Right hindlimb (tissue), 1 donor: ENCODE measurements at places on chromosomes 11 and 22.

- no peak for DNase-seq
These were observed 51.1 kb downstream of the TIMP3 start for GRCh38 chr22:32852395-32853251.

- peak; percentile 7 for DNase-seq
These were observed 734 bp downstream of the ACR start for GRCh38 chr22:50738649-50739227.

DNA sequence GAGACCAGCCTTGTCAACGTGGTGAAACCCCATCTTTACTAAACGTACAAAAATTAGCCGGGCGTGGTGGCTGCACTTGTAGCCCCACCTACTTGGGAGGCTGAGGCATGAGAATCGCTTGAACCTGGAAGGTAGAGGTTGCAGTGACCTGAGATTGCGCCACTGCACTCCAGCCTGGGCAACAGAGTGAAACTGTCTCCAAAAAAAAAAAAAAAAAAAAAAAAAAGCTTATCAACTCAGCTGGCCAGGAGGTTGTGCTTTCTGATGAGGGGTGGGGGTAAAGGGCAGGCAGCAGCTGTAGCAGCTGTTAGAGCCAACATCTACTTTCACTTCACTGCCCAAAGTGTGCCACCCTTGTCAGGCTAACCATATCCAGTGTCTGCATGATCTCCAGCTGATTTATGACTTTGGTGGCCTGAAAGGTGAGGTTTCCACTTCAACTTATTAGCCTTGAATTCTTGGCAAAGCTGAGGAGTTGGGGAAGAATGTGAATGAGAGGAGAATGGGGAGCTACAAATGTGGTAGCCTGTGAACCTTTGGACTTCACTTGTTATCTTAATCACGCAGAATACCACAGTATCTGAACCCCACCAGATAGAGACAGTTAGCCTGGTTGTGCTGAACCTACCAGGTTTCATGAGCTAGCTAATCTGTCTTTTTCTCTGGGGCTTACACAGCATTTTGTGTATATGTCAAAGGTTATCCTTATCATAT lies 19.6 kb downstream of the RNF121 start:
- no peak for DNase-seq

- peak; percentile 80 for DNase-seq
These were observed 4.9 kb downstream of the ADORA2A start for GRCh38 chr22:24432059-24432853.

- DNase-seq: no peak
These were observed 4.2 kb downstream of the MYRF start for GRCh38 chr11:61756452-61757212.

- DNase-seq: no peak
These were observed 10.0 kb downstream of the SLCO2B1 start for GRCh38 chr11:75160880-75161279.

DNA sequence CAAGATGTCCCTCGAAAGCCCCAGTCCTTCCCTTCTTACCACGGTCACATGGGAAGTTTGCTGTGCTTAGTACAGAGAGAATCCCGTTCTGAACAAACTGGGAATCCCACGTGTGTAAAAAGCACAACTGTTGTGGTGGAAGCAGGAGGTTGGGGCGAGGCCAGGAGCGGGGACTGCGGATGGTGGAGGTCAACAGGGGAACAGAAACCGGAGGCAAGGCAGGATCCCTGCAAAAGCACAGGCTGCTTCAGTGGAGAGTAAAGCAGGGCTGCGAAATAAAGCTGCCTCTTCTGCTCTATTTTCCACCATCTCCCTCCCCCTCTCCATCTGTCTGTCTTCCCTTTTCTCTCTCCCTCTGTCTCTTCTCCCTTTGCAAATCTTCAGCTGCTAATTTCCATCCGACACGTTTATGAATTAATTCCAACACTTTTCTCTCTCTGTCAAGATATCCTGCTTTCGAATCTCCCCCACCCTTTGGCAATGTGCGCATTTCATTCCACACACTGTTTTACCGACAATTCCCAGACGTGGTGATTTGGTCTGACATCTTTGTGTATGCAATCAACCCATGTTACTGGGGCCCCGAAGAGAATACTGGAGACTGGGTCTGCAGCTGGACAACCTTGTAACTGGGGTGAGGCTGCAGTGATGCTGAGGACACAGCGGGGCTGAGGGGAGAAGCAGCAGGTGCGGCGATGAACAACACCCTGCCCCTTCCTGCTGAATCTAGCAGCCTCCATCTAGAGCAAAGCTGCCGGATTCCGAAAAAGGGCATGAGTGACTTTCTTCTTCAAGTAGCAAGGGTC lies 571.8 kb downstream of the OPCML start:
- no peak for DNase-seq

- no peak for DNase-seq
These were observed 474.2 kb upstream of the KIRREL3 start for GRCh38 chr11:127474766-127475165.

DNA sequence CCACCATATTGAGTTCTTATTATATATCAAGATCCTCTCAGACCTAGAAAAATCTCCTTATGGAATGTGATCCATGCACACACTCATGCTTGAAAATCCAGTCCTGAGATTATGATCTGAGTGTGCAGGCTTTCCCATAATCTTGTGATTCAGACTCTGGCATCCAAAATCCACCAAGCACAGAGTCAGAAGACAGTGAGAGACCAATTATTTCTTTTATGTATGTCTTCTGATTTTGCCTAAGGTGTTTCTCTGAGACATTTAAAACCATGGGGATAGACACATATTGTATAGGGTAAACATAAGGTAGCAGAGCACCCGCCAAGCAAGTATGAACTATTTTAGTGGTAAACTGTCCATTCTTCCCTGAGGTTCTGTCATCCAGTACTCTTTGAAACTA lies 52.0 kb upstream of the MMP13 start:
- no peak for DNase-seq

GRCh38 chr11:69131121-69131566 lies 24.6 kb upstream of the SMIM38 start:
- DNase-seq: no peak

GRCh38 chr11:40292721-40293508 lies 1166.5 kb downstream of the LRRC4C start:
- DNase-seq: peak; percentile 65

DNA sequence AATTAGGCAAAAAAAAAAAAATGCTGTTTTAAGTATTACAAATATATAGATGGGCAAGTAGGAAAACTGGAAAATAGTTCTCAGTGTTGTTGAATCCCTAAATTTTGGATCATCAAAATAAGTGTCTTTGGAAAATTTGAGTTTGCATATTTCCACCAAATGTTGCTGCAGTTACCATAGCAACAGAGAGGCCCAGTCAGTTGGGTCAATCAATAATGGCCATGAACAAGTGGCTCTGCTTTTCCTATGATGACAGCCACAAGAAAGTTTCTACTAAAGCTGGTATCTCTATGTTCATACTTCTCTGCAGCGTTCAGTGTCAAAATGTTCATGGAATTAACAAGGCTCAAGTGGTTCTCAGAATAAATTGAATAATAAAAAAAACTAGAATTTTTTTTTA lies 79.1 kb downstream of the SERGEF start:
- no peak for DNase-seq

DNA sequence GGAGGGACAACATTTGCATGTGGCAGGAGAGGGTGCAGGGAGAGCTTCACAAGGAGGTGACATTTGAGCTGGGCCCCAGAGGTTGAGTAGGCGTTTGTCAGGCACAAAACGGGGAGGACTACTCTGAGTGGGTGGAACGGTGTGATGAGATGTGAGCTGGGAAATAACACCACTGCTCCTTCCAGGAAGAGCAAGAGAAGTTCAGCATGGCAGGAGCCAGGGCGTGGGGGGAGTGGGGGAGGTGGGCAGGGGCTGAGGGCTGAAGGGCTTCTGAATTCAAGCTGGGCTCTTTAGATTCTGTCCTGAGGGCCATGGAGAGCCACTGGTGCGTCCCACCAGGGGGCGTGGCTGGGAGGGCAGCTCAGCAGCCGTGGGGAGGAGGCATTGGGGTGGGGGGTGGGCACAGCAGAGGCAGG lies 54.2 kb downstream of the OTOG start:
- no peak for DNase-seq

GRCh38 chr11:18310800-18311340 lies 11.1 kb downstream of the HPS5 start:
- no peak for DNase-seq

- DNase-seq: peak; percentile 81
These were observed 690 bp downstream of the CSNK1E start for GRCh38 chr22:38316364-38317121.

DNA sequence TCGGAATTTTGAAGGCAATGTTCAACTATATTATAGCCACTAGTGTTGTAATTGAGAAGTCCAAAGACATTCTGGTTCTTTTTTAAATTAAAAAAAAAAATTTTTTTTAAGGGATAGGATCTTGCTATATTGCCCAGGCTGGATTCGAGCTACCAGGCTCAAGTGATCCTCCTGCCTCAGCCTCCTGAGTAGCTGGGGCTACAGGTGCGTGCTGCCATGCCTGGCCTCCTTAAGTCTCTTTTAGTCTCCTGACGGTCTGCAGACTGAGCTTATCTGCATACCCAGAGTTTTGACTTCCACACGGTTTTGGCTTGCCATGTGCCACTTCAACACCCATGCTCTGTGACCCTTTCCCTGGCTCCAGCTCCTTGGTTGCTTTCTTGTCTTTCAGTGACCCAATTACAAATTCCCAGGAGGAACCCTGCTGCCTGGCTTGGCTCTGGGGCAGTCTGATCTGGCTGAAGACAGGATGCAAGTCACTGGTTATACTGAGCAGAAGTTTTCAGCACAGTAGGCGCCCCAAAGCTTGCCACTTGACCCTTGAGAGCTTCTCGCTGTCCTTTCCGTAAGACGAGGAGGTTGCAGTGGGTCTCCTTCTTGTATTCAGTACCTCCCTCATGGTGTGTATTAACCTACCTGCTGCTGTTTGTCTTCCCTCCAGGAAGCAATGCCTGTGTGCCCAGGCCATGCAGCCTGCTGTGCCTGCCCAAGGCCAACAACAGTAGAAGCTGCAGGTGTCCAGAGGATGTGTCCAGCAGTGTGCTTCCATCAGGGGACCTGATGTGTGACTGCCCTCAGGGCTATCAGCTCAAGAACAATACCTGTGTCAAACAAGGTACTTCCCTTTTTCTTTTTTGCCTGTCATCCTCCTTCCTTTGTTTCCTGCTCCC lies 113.8 kb upstream of the SORL1-AS1 start:
- DNase-seq: no peak

GRCh38 chr11:77370217-77370616 lies 68.7 kb upstream of the GDPD4 start:
- DNase-seq: no peak

- no peak for DNase-seq
These were observed 19.0 kb downstream of the CECR2 start for GRCh38 chr22:17388235-17388634.

DNA sequence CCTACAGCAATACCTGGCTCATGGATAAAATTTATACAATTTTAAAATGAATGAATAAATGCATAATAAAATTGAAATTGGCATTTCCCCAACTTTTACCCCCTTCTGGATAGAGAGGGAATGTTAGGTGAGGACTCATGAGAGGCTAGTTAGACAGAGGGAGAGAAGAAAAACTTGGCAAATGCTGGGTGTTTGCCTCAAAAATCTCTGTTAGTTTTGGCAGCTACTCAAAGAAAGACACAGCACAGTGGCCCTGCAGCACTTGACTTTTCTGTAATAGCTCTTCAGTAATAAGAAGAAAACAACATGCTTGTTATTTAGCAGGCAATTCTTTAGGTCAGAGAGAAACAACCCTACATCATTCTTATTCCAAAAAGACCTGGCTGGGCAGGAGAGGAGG lies 20.7 kb upstream of the IZUMO1R start:
- DNase-seq: no peak

- DNase-seq: no peak
These were observed 37.9 kb downstream of the CELF1 start for GRCh38 chr11:47514825-47515647.

- no peak for DNase-seq
These were observed 8.1 kb downstream of the YWHAH start for GRCh38 chr22:31952472-31952871.
